ENCODE measurements at places on chromosomes 6 and 20.

GRCh38 chr6:31354864-31355582, 2.0 kb downstream of the HLA-B start:
- DNase-seq, result no peak

- DNase-seq, result no peak
These were observed 60.6 kb downstream of the HIVEP2 start for GRCh38 chr6:142884214-142885035.

DNA sequence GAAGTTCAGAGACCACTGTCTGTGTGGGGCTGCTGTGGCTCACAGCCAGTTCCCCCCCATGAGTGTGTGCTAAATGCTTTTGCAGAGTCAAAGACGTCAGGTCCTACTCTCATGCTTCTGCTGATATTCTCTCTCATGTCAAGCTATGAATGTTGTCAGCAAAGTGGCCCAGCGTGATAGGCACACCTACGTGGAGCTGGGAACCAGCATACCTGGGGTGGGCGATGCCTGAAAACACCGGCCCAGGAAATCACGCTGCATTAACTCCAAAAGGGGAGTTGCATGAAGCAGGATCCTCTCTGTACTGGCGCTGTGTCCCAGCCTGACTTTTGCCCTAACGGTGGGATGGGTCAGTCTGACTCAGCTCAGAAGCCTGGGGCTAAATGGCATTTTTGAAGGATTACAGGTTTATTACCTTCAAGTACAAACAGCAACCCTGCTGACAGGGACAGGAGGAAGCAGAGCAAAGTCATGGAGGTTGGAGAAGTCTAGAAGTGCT, 9.0 kb upstream of the MRPS10 start:
- peak; percentile 98 for DNase-seq

GRCh38 chr6:90459225-90459758, 127.6 kb downstream of the MAP3K7 start:
- no peak for DNase-seq

- no peak for DNase-seq
These were observed 117.2 kb upstream of the BACH2 start for GRCh38 chr6:90413867-90414266.

DNA sequence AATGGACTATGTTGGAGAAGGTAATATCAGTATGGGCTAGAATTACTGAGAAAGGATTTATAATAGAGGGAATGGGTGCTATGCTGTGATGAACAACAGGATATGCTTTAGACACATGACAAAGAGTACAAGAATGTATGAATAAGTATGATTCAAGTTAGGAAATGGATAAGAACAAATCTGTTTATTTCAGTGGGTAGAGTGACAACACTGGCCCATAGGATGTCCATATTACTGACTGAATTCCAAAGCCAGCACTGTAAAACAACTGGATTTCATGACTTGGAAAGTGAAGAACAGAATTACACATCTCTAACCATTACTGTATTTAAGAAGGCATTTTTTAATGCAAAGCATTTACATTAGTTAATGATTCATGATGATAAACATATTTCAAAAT, 35.9 kb downstream of the EPM2A start:
- DNase-seq, result no peak

GRCh38 chr20:44835661-44836221, 25.4 kb upstream of the RIMS4 start:
- no peak for DNase-seq

GRCh38 chr20:37360391-37361115, 14.6 kb downstream of the SRC start:
- no peak for DNase-seq

GRCh38 chr6:158086054-158086503, 82.0 kb downstream of the SERAC1 start:
- no peak for DNase-seq

GRCh38 chr6:53998303-53998702, 112.9 kb upstream of the MLIP start:
- no peak for DNase-seq

GRCh38 chr20:9483131-9483530, 31.3 kb upstream of the LAMP5 start:
- no peak for DNase-seq

- no peak for DNase-seq
These were observed 634 bp upstream of the BTBD9 start for GRCh38 chr6:38640216-38640909.

DNA sequence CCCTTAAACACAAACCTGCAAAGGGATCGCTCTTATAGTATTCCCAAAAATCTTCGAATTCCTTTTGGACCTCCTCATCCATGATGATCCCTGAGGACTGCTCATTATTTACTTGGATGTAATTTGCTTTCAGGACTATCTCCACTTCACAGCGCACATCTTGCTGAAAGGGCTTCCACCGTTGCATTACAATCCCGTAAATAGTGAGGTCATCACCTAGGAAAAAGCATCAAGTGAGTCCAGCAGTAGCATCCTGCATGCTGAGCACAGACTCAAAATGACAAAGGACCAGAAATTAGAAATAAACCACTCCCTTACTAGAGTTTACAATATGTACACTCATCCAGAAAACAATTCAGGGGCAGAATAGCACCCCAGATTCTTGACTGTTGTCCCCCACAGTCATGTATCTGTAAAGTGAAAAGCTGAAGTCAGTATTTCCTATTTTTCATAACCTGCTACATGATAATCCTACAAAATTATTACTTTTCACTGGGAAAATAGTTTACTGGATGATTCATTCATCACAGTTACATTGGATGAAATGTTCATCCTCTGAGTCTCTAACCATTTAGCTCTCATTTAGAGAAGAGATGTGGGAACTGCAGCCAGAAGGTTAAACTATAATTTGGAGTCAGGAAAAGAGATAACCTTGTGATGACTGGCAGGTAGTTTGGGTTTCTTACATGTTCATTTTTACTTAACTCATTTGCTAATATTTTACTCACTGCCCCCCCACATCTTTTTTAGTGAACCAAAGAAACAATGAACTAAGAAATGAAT, 17.2 kb downstream of the MCM9 start:
- DNase-seq, result no peak

- DNase-seq, result no peak
These were observed 23.6 kb downstream of the GMDS start for GRCh38 chr6:2221726-2222274.

GRCh38 chr20:64119681-64120341, 12.4 kb upstream of the NPBWR2 start:
- DNase-seq, result peak; percentile 6

GRCh38 chr6:141677598-141678211, 455.0 kb upstream of the GJE1 start:
- DNase-seq, result peak; percentile 40

DNA sequence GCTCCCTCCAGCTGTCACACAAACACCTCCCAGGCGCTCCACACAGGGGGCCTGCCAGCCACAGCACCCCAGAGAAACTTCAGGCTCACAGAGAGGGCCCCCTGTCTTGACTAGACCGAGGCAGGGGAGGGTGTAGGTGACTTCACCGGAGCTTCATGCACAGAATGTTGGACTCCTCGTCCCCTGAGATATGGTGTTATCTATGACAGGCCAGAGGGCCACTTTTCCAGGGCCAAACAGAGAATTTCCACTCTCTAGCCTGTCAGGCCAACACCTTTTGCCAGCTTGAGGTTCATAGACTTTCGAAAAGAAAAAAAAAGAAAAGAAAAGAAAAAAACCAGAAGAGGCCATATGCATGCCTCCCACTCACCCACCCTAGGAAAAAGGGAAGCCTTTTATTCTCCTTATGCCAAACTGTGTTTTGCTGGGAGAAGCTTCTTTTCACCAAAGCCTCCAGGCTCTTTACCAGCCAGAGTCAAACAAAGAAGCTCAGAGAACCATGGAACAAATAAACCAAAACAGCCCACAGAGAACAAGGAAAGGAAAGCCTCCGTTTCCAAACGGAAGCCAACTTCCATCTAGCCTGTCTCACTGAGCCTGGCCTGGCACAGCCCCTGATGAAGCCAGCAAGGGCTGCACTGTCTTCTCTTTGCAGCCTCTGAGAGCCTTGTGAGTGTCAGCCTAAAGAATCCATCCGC, 313.2 kb upstream of the JARID2 start:
- no peak for DNase-seq

- DNase-seq, result no peak
These were observed 127.2 kb upstream of the TCF21 start for GRCh38 chr6:133761706-133762105.

DNA sequence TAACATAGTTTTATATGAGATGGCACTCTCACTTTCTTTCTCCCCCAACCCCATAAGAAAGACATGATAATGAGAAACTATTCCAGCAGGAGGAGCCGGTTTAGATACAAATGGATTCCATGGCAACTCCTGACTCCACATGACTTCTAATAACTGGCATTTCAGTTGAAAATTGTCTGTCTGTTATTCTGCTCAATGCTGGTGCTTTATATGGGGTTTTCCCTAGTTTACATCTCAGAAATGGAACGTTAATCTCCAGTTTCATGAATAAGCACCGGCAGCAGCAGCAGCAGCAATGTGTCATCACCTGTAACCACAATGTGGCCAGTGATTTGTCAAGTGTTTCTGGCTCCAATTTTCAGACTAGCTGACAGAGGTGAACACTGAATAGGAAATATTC, 8.0 kb upstream of the SIM1 start:
- no peak for DNase-seq

DNA sequence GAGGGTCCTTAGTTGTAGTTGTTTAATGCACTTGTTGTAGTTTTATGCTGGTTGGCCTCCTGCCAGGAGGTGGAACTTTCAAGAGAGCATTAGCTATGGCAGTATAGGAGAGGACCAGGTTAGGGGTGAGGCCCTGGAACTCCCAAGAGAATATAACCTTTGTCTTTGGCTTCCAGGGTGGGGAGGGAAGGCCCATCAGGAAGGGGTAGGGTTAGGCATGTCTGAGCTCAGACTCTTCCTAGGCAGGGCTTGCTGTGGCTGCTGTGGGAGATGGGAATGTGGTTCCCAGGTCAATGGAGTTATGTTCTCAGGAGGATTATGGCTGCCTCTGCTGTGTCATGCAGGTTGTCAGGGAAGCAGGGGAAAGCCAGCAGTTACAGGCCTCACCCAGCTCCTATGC, 20.0 kb upstream of the GABRR1 start:
- no peak for DNase-seq

GRCh38 chr6:37513155-37513554, 13.5 kb upstream of the CCDC167 start:
- no peak for DNase-seq

DNA sequence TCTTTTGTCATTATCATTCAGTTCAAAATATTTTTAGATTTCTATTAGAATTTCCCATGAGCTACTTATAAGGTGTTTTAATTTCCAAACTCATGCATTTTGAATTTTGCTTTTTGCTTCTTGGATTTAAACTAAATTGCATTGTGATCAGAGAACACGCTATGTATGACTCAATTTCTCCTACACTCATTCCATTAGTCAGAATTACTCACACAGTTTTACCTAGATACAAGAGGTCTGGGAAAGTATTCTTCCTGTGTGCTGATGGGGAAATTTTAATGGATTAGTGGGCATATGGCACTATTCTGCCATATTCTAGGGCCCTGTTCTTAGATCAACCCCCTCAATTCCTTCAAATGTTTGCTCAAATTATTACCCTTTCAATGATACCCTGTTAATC, 49.9 kb upstream of the BMP5 start:
- DNase-seq, result peak; percentile 45

GRCh38 chr20:33531885-33532284, 42.0 kb downstream of the CBFA2T2 start:
- no peak for DNase-seq

DNA sequence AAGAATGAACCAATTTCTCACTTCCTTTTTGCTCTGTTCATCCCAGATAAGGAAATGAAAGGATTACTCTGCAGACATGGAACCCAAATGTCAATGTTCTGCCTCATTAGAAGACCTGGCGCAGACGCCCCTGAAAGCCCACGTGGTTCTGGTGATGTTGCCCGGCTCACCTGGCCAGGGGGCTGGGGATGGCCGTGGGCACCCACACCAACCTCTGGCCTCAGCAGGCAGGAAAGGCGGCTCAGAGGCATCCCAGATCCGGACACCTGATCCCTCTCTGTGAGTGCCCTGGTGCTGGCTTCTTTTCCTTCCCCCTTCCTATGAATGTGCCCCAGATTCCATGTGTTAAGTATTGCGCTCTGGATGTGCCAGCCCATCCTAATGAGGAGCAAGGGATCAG, 33.6 kb downstream of the CDH4 start:
- DNase-seq, result no peak

DNA sequence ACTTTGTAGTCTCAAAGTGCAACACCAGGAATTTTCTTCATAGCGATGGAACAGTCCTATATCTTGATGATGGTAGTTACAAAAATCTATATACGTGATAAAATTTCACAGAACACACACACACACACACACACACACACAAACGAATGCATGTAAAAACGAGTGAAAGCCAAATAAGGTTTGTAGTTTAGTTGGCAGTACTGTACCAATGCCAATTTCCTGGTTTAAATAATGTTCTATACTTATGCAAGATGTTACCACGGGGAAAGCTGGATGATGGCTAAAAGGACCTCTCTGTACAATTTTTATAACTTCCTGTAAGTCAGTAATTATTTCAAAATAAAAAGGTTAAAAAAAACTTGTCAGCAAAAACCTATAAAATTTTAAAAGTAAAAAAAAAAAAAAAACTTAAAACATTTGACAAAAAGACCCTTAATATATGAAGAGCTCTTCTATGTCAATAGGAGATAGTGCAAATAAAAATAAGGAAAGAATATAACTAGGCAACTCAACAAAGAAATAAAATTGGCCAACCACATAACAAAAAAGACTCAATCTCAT, 37.6 kb downstream of the PDSS2 start:
- no peak for DNase-seq

DNA sequence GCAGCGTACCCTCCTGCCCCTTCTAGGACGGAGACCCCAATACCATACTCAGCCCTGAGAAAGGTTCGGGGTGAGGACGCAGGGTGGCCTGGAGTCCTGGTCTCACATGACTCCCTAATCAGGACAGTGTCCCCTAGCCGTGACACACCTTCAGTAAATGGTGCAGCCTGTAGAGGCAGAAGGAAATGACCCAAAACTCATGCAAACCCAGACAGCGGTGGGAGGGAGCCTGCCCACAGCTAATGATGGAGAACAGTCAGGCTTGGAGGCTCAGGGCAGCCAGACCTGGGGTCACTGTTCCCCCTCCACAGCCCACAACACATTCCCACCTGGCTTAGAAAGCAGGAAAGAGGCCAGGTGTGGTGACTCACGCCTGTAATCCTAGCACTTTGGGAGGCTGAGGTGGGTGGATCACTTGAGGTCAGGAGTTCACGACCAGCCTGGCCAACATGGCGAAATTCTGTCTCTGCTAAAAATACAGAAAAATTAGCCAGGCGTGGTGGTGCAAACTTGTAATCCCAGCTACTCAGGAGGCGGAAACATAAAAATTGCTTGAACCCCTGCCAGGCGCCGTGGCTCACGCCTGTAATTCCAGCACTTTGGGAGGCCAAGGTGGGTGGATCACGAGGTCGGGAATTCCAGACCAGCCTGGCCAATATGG, 8.8 kb upstream of the HMGA1 start:
- no peak for DNase-seq

- DNase-seq, result no peak
These were observed 107.0 kb downstream of the ERMARD start for GRCh38 chr6:169858293-169858934.

Measured in HCT116 (cell line).